ENCODE measurements at places on chromosomes 13 and 19.

GRCh38 chr13:93235258-93236015 is 8.8 kb downstream of the GPC6 start:
- no peak for DNase-seq

- no peak for DNase-seq
Observed at GRCh38 chr13:79037197-79037596, 368.9 kb downstream of the RBM26 start.

- DNase-seq, result no peak
Observed at GRCh38 chr13:27263438-27263837, 7.2 kb upstream of the RASL11A start.

- DNase-seq, result no peak
Observed at GRCh38 chr19:28543244-28543776, 669.6 kb downstream of the UQCRFS1 start.

- no peak for DNase-seq
Observed at GRCh38 chr13:98508685-98509084, 68.2 kb downstream of the STK24 start.

GRCh38 chr13:44195245-44195644 is 178.4 kb upstream of the SERP2 start:
- no peak for DNase-seq

DNA sequence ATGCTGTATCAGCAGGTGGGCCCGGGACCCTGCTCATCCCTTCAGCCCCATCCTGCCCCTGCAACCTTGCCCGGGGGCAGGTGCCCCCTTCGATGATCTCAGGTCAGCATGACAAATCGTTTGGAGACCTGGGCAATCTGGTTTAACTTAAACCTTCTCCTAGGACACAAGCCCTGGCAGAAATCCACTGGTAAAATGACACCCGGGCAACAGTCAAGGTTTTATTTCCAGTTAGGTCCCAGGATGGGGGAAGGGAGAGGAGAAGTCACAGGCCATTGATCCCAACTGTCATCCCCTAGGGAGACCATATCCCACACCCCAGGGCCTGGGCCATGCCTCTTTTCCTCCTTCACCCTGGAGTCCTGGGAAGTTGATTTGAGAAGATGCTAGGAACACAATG is 1.8 kb upstream of the PLIN5 start:
- DNase-seq, result no peak

DNA sequence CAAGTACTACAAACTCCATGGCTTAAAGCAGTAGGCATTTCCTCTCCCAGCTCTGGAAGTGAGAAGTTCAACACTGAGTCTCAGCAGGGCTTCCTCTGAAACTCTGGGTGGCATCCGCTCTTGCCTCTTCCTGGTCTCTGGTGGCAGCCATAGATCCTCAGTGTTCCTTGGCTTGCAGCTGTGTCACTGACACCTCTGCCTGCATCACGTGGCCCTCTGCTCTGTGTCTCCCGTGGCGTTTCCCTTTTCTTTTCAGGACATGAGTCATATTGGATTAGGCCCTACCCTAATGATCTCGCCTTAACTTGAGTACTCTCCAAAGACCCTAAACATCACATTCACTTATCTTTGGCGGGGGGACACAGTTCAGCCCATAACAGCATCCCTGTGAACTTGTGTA is 466.7 kb downstream of the MYO16 start:
- no peak for DNase-seq

- no peak for DNase-seq
Observed at GRCh38 chr13:87172166-87172835, 498.9 kb upstream of the SLITRK5 start.

DNA sequence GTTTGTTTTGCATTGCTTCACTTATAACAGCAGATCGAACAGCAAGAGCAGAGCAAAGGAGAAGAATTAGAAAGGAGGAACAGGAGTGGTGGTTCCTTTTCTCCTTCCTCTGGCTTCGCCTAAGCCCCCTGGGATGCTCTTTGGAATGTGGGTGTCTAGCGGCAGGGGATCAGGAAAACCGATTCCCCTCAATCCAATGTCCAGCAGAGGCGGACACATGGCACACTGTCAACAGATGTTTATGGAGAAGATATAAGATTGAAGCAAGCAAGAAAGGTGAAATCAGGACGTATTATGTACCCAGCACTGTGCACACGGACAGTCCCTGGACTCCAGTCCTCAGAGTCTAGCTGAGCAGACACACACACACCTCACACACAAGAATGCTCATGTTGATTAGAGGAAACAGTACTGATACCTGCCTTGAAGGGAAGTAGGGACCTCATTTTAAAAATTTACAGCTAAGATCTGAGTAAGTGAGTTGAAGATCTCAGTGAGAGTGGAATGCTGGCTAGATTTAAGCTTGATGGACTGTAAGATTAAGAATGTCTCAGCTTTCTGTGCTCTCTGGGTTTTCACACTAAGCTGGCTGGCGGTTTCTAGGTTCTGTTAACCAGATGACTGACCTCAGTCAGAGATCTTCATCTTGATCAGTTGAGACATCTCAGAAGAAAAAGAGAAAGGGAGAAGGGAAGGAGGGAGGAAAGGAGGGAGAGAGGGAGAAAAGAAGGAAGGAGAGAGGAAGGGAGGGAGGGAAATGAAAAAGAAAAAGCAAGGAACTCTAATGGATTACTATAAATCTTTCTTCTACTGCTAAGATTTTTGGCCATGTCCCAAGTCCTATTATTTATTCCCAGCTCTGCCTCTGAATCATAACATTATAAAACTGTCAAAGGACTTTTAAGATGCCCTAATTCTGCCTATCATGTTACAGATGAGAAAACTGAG is 44.8 kb downstream of the FLT1 start:
- DNase-seq, result no peak

DNA sequence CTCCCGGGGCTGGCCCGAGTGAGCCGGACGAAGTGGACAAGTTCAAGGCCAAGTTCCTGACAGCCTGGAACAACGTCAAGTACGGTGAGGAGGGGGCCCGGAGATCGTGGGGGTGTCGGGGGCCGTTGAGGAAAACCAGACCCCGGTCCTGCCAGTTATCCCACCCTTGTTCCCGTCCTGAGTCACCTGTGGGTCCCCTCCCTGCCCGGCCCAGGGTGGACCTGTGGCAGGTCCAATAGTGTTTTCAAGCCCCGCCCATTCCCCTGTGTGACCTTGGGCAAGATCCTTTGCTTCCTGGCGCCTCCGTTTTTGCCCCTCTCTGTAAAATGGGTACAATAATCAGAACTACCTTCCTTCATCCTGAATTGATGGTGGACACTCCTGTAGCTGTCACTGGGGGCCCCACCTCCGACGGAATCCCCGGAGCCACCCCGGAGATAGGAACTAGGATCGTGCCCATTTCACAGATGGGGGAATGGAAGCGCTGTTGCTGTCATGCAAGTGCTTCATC is 593 bp downstream of the ATG4D start:
- DNase-seq, result peak; percentile 4

DNA sequence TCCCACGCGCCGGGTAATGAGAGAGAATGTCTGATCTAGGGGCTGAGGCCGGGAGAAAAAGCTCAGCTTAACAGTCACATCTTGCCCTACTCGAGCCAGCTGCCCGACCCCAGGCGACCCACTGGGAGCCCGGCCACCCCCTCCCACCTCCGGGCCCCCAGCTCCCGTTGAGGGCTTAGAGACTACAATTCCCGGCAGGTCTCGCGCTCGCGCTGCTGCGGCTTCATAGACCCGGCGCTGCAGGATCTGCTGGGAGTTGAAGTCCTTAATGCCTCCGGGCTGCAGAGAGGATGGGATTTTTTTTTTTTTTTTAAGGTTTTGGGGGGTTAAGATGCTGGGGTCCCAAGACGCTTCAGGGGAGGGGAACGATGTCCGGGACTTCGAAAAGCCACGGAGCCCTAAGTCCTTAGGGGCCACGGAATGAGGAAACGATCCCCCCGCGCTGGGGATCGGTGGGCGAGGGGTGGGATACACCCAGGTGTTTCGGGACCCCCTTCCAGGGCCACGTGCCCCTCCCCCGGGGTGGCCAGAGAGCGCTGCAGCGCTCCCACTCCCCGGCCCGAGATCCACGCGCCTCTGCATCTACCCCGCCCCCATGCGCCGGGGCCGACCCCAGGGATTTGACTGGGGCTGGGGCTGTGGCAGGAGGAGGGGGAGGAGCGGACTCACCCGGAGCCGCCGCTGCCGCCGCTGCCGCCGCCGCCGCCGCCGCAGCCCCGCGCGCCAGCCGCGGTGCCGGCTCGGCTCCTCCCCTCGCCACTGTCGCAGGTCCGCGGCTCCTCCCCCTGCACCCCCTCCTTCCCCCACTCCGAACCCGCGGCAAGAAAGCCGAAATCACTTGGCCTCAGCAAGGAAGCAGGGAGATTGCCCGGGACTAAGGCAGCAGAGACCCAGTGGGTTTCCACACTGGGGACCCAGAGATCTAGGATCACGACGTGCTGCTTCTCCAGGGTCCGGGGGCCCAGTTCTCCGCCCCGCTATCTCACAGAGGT is at the start of gene SYT3:
Gene SYT3, minus strand, starts transcription at position 761 of the 992 bp plus-strand sequence. CDS start 2,470 bp downstream, outside the sequence.
- DNase-seq, result no peak

GRCh38 chr19:46604781-46605355 is 3.7 kb downstream of the CALM3 start:
- DNase-seq, result no peak

Data from NCI-H2081 (cell line).